AML-193 (cell line): ENCODE measurements at places on chromosomes 7 and 10.

DNA sequence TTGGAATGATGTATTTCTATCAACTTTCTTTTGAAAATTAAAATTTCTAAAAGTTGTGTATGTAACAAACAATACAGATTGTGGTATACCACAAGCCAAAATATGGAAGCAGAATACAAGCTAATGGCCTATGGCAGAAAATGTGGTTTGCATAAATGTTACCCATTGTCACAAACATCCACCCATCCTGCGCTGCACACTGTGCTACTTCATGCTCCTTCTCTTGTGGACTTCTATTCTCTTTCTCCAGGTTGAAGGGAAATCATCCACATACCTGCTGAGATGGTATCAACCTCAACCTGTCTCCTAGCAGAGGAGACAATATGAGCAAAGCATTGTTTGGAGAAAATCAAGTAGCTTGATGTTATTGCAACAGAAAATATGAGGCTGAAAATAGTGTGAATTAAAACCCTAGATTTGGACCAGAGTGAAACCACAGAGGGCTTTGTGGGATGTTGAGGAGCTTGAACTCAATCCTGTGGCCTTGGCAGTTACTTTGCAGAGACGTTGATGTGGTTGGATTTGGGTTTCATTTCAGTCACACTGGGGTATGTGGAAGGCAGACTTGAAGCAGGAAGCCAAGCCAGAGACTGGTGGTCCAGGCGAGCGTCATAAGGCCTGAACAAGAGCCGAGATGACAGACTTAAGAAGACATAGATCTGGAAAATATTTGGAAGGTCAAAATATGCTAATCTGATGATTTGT lies 63.8 kb downstream of the ICA1 start:
- DNase-seq: no peak

DNA sequence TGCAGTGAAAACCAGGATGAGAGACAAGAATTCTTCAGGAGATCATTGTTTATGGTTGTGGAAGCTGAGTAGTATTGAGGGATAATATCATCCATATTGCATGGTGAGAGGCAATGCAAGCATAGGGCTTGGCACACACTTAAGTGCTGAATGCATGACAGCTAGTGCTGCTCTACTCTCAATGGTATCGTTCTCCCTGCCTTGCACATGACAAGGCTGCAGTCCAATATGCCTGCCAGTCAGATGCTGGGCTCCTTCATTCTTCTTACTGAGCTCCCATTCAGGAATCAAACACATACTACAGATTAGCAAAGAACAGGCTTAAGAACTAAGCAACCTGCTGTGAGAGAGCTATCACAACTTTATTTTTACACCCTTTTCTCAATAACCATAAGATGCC lies 72.2 kb downstream of the SORCS1 start:
- no peak for DNase-seq

DNA sequence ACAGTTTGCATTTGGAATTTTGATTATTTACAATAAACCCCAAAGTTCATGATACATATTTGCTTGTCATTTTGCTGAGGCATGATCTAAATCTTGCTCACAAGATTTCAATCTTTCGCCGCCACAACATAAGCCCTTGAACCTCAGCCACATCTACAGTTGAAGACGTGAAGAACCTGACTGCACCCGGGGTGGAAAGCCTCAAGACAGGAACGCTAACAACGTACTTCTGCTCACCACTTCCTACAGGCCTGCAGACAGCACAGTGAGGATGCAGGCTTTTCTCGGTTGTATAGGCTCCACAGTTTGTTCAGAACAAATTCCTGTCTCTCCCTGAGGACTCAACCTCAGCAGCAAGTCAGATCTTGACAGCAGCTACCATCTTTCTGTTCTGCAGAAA lies 393.8 kb upstream of the PRKCQ start:
- DNase-seq: no peak

- no peak for DNase-seq
These were observed 71.3 kb downstream of the CDHR3 start for GRCh38 chr7:106034383-106034782.

DNA sequence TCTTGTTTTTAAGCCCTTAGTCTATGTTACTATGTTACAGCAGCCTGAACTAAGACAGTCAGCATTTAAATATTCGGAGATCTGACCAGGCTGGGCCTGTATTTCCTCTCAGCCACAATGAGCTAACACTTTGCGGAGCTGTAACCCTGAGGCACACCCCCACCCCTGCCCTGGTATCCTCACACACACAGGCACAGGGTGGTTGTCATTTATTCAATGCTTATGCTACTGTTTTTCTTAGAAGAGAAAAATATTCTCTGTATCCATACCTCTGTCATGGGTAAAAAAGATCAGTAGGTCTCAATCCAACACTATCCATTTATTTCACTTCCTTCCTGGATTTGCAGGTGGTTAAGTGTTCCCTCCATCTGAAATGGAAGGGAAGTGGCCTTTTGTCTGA lies 80.3 kb upstream of the TRIL start:
- no peak for DNase-seq

- DNase-seq: no peak
These were observed 11.7 kb upstream of the ZNF239 start for GRCh38 chr10:43585981-43586729.

DNA sequence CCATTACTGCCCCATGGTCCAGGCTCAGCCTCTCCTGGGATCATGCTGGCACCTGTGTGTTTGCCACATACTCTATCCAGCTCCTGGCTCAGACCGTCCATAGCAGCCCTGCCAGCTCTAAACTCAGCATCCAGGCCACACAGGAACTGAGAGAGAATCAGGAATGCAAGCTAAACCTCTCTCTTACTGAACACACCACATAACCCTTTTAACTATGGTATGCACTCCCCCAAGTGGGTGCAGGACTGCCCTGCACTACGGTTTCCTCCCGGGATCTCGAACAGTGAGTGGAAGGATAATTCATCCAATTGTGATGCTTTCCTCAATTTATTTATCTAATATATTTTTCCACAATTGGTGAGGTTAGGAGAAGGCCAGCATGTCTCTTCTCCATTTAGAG lies 17.1 kb upstream of the ZNF800 start:
- no peak for DNase-seq

DNA sequence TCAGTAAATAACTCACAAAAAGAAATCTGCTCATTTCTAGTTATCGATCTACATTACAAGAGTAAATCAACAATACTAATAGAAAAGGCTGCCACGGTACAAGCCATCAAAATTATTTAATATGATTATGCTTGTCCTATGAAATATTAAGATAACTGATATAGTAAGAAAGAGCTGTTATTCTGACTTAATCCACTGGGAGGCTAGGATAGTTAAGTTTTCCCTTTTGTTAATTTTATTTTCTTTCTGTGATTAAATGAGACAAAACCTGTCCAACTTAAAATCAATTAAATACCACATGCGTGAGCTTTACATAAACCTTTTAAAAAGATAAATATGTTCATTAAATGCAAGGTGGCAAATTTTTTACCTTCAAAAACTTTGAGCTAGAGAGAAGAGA lies 114.8 kb downstream of the LMBR1 start:
- DNase-seq: no peak

GRCh38 chr7:32579776-32580175 lies 84.5 kb downstream of the AVL9 start:
- DNase-seq: no peak

DNA sequence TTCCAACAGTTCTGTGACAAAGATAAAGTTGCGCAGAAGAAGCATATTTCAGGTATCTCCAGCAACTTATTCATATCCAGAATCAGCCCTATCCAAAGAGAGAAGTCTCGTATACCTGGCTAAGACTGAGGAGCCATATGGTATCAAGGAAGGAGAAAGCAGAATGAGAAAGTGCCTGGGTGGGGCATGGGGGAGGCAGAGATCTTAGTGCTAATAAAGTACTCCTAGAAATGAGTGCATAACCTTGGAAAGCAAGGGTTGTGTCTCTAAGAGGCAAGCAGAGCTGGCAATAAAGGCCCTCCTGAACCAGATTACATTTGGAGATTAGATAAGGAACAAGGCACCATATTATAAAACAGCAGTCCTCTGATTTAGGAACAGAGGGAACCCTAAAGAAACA lies 12.7 kb downstream of the TASOR2 start:
- DNase-seq: no peak

DNA sequence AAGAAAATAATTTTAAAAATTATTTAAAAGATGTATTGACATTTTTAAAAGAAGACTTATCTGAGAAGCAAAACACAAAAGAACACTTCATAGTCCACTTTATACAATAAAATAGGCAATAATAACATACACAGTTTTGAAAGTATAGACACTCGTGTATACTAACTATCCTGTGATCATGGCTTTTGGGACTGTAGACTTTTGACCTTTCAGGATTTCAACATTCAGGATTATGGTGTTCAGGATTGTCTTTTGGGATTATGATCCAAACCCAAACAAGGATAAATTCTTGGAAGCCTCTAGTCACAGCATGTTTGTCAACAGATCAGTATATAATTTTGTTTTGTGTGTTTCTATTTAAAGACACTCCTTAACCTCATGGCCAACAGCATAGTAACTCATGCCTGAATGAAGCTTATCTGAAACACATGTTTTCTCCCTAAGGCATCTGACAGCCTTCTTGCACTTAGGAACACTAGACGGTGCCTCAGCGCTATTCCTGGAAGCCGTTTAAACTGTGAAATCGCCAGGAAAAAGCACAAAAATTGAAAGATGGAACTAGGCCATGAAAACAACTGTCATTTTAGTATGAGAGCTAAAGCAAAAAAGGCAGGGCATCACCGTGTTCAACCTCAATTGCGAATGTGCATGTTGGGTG lies 29.9 kb downstream of the GSAP start:
- no peak for DNase-seq

- DNase-seq: no peak
These were observed 74.9 kb downstream of the GFRA1 start for GRCh38 chr10:116197946-116198675.
